ENCODE measurements at places on chromosomes 6 and 20.

GRCh38 chr6:6583836-6584235, 4.7 kb upstream of the LY86 start:
- no peak for DNase-seq

DNA sequence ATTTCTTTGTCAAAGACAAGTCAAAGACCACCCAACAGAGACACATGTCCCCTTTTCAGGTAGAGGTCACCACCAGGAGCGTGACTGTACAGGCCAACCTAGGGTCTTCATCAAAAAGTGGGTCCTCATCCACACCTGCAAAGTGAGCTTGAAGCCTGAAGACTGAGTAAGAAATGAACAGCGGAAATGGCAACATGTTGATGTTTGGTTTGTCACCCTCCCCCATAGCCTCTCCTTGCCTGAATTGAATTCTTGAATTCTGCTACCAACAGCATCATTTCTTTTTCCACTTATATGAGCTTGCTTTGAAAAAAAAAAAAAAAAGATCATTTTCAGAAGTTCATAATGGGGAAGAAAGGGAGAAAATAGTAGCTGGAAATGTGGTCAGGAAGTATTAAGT, 104.4 kb downstream of the NFATC2 start:
- DNase-seq, result no peak

DNA sequence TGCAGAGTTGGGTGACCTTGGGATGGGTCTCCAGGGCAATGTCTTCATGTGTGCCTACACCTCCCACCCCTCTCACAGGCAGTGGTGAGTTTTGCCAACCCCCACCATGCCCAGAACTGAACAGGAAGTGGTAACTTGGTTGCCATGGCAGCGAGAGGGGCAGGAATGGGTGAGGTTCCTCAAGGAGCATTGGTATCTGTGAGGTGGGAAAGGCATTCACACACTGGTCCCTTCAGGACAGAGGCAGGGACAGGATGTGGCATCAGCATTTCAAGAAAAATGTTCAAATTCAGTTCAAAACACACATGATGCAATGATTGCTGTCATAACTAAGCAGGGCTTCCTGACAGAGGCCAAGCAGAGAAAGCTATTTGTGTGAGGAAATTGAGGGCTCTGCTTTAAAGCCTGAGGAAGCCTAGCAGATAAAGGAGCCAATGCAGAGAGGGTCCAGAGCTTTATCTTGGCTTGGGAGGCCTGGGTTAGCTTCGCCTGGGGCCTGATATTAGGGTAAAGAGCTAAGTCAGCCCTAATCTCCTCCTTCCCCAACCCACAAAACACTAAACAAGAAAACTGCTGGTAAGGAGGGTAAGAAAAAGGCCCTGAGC, 551 bp downstream of the TREML2 start:
- peak; percentile 52 for DNase-seq

DNA sequence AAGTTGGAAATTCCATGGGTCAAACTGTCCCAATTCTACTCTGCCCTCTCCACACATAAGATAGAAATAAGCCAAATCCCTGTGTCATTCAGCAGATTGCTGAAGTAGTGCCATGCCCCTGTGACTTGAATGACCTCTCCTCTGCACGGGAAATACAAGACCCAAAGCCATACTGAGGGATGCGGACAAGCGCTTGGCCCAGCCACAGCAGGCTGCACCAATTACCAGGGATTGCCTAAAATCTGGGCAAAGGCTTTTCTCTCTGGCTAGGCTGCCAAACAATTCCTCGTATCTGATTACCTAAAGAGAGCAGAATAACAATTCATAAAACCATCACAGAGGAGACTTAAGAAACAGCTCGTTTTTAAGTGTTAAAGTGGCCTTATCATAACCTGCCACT, 421.8 kb upstream of the JARID2 start:
- DNase-seq, result no peak

- DNase-seq, result no peak
Measured at GRCh38 chr6:55875400-55875799, at the start of gene BMP5. BMP5 (minus strand) TSS chr6:55875590; CDS start chr6:55874865, 725 bp downstream.

- DNase-seq, result no peak
Measured at GRCh38 chr6:38064431-38064830, 244.9 kb downstream of the ZFAND3 start.

GRCh38 chr6:34047913-34048867, 97.7 kb downstream of the GRM4 start:
- no peak for DNase-seq

DNA sequence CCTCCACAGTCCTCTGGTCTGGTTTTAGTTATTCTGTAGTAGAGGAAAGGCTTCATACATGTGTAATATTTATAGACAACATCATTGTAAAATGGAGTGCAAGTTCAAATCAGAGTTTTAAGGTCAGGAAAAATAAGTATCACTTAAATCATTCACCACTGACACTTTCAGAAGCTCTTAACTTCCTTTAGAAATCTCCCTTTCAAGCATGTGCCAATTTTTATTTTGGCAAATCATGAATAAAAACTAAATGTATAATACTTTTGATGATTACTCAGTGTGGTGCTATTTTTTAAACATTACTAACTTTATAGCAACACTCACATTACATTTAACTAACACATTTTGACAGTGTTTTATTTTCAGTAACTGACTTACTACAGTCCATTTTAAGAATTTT, 112.2 kb downstream of the OGFRL1 start:
- DNase-seq, result no peak

- peak; percentile 11 for DNase-seq
Measured at GRCh38 chr6:45212976-45213375, 115.2 kb upstream of the RUNX2 start.

DNA sequence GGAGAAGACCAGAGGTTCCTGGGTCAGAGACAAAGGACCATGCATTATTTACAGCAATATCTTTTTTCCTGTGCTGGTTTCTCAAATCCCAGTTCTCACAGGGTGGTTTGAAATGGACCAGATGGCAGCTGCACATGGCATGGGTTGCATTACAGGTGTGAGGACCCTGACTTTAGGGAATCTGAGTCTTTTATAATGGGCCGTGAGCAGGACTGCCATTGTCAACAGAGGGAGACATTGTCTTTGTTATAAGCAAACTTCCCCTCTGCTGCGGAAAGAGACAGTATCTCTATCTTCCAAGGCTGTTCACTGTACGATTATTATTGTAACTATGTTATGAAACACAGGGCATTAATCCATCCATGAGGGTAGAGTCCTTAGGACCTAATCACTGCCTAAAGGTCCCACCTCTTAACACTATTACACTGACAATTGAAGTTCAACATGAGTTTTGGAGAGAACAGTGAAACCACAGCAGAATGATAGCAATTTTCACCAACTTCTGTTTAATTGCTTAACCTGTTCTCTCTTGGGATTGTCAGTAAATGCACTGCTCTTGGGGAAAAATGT, 156.1 kb upstream of the AGPAT4 start:
- DNase-seq, result peak; percentile 43

DNA sequence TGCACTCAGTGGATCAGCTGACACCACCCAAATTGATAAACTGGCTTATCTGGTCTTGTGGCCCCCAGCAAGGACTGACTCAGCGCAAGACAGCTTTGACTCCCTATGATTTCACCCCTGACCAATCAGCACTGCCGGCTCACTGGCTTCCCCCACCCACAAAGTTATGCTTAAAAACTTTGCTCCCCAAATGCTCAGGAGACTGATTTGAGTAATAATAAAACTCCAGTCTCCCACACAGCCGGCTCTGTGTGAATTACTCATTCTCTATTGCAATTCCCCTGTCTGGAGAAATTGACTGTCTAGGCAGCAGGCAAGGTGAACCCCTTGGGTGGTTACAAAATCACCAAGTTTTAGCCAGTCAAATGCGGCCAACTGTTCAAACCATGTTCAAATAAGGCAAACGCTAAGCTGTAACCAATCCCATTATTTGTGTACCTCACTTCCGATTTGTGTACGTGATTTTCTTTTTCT, 32.5 kb downstream of the SLC22A2 start:
- DNase-seq, result no peak

GRCh38 chr6:1965596-1966224, 279.7 kb downstream of the GMDS start:
- DNase-seq, result no peak

GRCh38 chr20:2680046-2680445, 12.5 kb upstream of the EBF4 start:
- no peak for DNase-seq

- DNase-seq, result peak; percentile 57
Measured at GRCh38 chr6:7728855-7729590, 3.1 kb downstream of the BMP6 start.
